ENCODE measurements at places on chromosomes 5 and 9.

GRCh38 chr5:74040065-74040551, 414.1 kb downstream of the ARHGEF28 start:
- DNase-seq: no peak

DNA sequence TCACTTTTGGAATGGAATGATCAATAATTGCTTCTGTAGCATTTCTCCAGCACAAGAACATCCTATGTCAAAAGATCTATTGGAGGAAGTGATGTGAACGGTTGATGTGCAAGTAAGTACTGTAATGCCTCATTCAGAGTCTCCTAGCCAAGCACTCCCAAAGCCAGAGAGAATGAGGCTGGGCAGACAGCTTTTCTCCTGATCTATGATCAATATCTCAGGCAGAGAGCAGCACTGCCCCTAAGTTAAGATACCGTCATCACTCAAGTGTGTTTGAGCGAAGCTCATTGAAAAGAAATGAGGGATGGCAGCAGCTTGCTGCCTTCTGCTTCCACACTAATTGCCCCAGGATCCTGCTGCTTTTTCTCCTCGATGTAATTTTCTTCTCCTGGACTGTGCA, 324.1 kb upstream of the GRAMD2B start:
- no peak for DNase-seq

DNA sequence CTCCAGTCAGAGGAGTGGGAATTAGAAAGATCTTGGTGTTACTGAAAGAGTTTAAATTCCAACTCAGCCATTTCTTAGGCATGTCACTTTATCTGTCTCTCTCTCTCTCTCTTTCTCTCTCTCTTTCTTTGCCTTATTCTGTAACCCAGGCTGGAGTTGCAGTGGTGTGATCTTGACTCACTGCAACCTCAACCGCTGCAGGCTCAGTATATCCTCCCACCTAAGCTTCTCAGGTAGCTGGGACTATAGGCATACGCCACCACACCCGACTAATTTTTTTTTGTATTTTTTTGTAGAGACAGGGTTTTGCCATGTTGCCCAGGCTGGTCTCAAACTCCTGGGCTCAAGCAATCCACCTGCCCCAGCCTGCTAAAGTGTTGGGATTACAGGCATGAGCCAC, 18.3 kb downstream of the RABEPK start:
- DNase-seq: no peak

GRCh38 chr9:130266236-130267098, 907 bp downstream of the HMCN2 start:
- no peak for DNase-seq

- DNase-seq: no peak
Observed at GRCh38 chr5:98443881-98444280, 329.6 kb upstream of the RGMB start.

- no peak for DNase-seq
Observed at GRCh38 chr9:138095813-138096518, 218.4 kb downstream of the CACNA1B start.
